ENCODE measurements at places on chromosomes 6 and 20.

DNA sequence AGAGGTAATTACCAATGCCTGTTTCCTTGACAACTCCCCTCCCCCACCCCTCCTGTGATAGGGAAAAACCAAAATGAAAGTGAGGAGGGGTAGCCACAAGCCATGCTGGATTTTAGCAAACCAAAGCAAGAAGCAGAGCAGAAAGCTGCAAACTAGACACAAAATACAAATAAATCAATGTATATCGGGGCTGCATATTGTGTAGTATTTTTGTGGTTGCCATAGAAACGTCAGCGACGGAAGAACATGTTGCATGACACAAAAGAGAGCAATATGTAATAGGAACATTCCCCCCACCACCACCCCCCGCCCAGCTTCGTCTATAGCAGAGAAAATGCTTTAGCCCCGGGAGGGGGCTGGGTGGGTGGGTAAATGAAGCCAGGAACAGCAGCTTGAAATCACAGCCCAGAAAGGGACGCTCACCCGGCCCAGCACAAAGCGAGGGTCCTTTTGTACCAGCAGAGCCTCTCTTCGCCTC is 548 bp downstream of the AGPAT4 start:
- peak; percentile 49 for DNase-seq

DNA sequence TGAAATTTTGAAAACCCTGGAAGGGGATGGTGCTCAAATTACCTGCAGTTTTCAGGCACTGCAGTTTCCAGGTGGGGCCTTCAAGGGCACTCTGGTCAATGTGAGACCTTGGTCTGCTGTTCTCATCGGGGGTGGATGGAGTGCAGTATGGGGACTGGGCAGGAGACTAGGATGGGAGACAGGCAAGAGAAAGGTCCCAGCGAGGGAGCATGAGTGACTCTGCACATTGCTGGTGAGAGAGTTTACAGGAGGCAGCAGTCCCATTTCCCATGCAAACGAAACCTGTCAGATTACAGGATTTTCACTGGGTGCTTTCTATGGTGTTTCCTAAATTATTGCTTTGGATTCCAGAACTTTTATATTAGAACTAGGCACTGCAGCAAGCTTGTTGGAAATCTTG is 73.5 kb upstream of the DTNBP1 start:
- no peak for DNase-seq

GRCh38 chr6:99810295-99810694 is 183.7 kb downstream of the MCHR2 start:
- DNase-seq, result no peak

DNA sequence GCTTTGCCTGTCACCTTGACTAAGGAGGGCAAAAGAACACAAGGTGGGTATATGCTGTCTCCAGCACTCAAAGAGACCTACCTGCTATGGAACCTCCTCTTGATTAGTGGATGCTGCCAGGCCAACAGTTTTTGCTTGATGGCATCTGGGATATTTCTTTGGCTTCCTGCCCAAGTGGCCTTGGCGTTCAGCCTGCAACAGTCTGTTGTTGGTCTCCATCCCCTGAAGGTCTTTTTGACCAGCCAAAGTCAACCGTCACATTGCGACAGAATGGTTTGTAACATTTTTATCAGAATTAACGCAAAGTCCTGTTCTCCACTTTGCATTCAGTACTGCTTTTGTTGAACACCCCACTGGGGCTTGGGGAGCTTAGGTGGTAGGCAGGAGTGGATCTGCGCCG is 37.1 kb downstream of the SERPINB1 start:
- DNase-seq, result no peak

GRCh38 chr20:15805154-15805553 is 768.1 kb downstream of the KIF16B start:
- DNase-seq, result no peak

GRCh38 chr6:150169609-150170008 is 26.8 kb downstream of the PPP1R14C start:
- DNase-seq, result no peak

All from naive B cell (primary cell).